ENCODE measurements at places on chromosomes 1 and 21.

- no peak for DNase-seq
Measured at GRCh38 chr1:11204396-11205190, 15.4 kb downstream of the ANGPTL7 start.

- DNase-seq, result no peak
Measured at GRCh38 chr1:101162736-101163735, 73.8 kb upstream of the S1PR1 start.

- no peak for DNase-seq
Measured at GRCh38 chr1:245797592-245798348, 643.0 kb downstream of the KIF26B start.

GRCh38 chr1:109243860-109244552, 5.3 kb upstream of the CELSR2 start:
- DNase-seq, result no peak

DNA sequence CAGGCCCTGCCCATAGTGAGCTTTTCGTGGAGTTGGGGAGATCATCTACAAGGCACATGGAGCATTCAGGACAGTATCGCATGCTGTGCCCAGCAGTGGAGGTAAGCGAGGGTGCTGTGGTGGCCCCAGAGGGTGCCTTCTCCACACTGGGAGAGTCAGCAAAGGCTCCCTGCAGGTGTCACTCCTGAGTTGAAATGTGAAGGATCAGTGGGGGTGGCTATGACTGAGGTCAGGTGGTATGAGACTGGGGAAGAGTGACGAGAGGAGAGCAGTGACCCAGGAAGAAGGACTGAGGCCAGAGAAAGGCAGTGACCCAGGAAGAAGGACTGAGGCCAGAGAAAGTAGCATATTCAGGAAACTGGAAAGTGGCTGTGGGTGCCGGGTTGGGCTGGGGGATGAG, 53.0 kb downstream of the SPAG17 start:
- DNase-seq, result no peak

DNA sequence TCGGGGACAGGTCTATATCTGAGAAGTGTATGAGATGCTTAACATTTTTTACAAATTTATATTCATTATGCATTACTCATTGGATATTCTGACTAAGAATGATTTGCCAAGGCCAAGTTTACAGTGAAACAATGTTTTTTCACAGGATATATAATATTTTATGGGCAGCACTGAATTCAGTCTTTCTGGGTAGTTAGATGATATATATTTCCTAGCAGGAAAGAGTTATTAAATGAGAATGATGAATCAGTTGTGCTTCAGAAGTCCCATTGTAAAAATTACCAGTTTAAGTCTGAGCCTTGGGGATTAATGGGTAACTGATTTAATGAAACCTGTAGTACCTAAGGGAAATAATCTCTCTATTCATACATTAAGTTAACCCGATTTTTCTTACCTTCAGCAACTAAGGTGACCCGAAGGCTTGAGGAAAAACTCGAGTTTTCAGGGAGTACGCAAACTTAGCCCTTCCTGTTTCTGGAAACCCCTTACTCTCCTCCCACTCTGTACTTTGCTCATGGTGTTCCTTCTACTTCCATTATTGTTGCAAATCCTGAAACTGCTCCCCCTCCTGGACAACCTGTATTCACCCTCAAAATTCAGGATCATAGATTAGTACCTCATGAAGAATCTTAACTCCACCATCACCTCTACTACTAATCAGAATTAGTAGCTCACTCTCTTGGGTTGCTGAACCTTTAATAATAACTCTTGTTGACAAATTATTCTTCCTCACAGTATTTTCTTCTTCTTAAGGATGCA, 135.1 kb downstream of the AK5 start:
- DNase-seq, result no peak

DNA sequence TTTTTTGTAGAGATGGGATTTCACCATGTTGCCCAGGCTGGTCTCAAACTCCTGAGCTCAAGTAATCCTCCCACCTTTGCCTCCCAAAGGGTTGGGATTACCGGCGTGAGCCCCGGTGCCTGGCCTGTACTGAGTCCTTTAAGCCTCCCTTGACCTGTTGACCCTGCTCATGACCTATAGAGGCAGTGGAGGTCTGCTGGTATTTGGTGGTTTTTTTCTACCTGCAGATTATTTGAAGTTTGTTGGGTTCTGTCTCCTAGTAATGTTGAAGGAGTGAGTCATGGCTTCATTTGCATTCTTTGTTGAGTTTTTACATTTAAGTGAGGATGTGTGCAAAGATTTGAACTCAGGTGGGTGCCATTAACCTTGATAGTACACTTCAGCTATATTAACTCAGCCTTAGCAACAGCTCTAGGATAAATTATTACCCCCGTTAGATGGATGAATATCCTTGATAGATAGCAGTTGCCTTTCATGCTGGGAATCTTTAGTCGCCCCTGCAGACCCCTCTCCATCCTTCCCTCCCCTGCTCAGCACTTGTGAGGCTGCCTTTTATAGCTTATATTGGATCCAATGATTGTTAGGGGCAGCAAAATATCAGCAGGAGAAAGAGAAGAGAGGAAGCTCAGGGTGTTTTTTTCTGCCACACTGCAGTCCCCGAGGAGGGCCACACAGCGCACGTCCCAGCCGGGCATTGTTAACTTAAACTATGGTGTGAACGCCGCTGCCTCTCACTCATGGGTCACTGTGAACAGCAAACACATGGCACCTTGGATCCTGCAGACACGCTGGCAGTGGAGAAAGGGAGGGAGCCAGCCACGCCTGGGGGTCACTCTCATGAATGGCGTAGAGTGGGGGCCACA, 14.9 kb upstream of the NPPB start:
- DNase-seq, result no peak

DNA sequence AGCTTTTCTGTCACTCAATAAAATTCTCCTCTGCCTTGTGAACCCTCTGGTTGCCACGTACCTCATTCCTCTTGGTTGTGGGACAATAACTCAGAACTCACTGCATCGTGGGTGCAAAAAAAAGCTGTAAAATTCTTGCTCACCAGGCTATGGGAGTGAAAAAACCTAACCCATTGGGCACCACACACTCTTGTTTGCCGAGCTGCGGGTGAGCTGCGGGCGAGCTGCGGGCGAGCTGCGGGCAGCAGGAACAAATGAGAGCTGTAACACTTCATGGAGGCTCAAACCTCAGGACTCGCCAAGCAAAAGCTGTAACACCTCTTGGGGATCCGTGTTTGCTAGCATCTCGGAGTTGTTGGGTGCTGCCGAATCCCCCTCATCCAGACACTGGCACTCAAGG, 641.3 kb upstream of the CHRM3 start:
- DNase-seq, result no peak

DNA sequence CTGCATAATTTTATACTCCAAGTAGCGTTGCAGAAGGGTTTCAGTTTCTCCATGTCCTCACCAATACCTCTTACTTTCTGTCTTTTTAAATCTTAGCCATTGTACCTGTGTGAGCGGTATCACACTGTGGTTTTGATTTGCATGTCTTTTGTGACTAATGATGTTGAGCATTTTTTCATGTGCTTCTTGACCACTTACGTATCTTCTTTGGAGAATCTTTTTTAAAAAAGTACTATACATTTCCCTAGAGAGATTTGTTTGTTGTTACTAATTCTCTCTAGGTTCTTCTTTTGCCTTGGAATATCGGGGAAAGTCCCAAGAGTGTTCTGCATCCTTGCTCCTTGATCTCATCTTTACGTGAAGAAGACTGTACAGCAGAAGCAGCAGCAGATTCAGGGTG, 81.8 kb upstream of the WARS2 start:
- no peak for DNase-seq

DNA sequence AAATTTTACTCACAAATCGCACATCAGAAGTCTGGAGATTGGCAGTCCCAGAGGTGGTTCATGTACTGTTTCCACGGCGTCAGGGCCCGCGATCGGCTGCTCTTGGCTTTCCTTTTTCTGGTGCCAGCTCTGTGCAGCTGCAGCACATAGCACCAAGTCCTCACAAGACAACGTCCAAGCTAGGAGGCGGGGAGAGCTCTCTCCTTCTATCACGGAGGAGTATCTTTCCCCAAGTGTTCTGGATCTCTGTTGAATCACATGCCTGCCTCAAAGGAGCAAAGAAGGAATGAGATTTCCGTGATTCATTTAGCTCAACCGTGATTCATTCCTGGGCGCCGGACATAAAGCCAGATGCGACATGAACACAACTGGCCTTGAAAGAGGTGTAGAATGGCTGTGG, 25.5 kb downstream of the MT1HL1 start:
- no peak for DNase-seq

DNA sequence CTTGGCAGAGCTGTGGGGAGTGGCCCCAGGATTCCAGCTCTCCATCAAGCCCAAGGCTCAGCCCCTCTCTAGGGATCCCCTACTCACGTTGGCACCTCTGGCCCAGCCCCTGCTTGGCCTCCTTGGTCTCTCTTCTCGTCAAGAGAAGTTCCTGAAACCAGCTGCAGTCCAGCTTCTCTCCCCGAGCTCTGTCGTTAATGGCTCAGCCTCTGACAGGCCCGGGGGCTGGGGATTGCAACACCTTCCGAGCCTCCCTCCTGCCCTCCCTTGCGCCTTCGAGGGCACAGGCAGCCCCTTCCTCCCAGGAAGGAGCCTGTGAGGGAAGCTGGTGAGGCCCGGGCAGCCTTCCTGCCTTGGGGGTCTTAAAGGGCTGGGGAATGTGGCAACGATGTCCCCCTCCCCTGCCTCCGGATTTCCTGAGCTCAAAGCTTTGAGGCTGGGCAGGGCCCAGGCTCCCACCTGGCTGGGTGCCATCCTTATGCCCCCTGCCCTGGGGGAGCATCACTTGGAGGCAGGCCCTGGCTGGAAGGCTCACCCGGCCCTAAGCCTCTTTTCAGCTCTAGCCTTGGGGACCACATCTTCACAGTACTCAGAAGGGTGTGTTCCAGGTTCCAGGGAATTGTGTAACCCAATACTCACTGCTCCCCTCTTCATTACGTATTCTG, at the start of gene CSF3R:
CSF3R (minus strand) TSS at position 190 of the 665 bp plus-strand sequence. CDS start 3,417 bp downstream, outside the sequence.
- DNase-seq, result no peak

- peak; percentile 46 for DNase-seq
Measured at GRCh38 chr1:233289676-233290075, 5.8 kb downstream of the PCNX2 start.

DNA sequence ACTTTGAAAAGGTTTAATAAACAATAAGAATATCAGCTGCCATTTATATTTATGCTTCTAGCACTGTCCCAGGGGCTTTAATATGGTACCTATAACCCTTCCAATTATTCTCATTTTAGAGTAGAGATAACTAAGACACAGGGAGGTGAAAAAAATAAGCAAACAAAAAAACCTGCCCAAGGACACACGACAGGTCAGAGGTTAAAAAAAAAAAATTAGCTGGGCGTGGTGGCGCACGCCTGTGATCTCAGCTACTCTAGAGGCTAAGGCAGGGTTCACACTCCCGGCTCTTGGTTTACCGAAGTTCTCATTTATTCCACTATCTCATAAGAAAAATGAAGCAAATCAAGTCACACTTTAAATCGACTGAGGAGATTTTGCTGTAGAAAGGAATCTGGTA, 34.7 kb upstream of the CNN3 start:
- DNase-seq, result no peak

- DNase-seq, result no peak
Measured at GRCh38 chr1:112196731-112197130, 199.3 kb upstream of the CTTNBP2NL start.

DNA sequence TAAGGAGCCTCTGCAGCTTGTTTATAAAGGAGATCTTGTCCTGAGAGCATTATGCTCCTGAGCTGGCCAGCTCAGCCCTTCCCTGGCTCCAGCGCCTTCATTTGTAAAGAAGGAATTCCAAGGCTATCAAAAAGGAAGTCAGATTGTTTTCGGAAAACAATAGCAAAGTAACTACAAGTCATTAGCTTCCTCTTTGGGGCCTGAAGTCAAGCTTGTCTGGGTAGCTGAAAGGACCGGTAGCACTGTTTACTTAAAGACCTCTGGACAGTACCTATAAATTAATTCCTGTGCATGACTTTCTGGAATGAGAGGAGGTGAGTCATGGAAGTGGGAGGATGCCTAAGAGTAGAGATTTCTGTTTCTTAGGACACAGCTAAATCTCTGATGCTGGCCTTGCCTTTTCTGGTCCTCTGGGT, 20.7 kb upstream of the GJA5 start:
- no peak for DNase-seq

DNA sequence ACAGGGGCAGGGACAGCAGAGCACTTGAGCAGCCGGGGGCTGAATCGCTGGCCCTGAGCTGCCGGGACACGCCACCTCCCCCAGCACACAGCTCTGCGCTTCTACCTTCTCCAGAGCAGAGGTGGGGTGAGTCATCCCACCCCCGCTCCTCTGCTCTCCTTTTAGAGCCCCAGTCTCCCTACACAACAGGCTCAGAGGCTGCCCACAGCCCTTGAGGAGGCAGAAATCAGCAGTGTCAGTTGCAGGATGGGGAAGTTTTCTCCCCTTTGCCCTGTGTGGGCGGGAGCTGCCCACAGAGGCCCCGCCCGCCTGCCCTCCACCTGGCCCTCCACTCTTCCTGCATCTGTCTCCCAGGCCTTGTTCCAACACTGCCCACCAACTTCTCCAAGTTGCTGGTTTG, 94.6 kb downstream of the STUM start:
- DNase-seq, result no peak

DNA sequence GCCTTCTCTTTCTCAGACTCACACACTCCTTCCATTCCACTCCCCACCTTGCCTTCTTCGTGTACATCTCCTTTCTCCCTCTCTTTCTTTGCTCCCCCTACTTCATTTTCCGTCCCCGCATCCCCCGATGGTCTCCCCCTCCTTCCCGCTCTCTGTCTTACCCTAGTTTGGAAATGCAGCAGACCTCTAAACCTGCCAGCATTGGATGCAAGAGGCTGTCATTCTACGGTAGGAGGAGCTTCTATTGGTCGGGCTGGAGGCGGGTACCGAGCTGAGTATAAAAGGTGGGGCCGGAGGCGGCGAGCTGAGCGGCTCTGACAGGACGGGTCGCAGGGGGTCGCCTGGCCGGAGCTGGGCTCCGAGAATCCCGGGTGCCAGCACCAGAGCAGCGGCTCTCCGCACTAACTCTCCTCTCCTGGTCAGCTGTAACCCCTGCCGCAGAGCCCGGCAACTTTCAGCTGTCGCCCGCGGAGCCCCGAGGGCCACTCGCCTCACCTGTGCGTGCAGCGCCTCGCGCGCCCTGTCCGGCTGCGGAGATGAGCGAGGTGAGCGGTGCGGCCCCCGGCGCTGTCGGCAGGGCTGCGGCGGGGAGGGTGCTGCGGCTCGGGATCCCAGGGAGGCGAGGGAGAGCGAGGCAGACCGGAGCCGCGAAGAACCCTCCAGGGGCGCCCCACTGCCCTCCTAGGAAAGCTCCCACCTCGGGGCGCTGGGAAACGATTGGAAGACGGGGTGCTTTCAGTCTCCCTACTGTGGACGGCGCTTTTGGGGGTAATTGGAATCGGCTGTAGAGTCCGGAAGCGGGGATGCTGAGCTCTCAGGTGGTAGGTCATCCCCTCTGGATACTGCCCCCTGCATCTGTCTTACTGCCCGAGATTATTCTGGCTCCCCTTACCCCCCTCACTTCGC, at the start of gene PCP4L1:
PCP4L1 (plus strand) TSS at position 307 of the 906 bp plus-strand sequence; CDS start at position 537, 230 bp downstream.
- DNase-seq, result peak; percentile 36

GRCh38 chr1:100494393-100495084, 43.4 kb upstream of the GPR88 start:
- DNase-seq, result no peak

DNA sequence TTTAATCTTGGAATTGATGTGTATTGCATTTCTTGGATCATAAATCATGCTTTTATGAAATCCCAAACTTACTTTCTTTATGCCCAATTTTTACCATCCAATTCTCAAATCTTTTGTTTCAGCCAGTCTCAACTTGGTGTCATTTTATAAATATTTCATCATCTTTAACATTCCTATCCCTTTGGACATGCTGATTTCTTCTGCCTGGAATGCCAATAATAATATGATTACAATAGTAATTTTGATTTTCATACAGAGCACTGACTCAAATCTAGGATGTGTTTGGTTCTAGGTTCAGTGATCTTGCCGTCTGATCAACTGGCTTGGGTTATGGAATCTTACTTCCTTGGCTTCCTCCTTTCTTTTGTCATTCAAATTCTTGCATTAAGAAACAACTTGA, 12.8 kb downstream of the RRP15 start:
- no peak for DNase-seq
